ENCODE measurements at places on chromosomes 13 and 19. TPM values are rescaled to one million over a fixed set of nuclear protein-coding genes. Genes with fewer than 3 reads are reported as not detected.

Gene HPN
- total RNA-seq: 3.9 TPM

Gene FPR3
- total RNA-seq: 7.9 TPM

Gene AP1M2
- total RNA-seq: not detected

Gene FGF9
- total RNA-seq: 3.7 TPM

Gene NLRP4
- total RNA-seq: not detected

Gene ZNF726
- total RNA-seq: 0.41 TPM

Gene ZFP30
- 8.8 TPM for total RNA-seq

Gene CEACAM4
- 0.25 TPM for total RNA-seq

Gene FBXO27
- 20.9 TPM for total RNA-seq

Gene LILRB1
- total RNA-seq: 2.4 TPM

Gene ATP4A
- not detected for total RNA-seq

Gene IZUMO4
- total RNA-seq: 2.5 TPM

Gene KLF1
- not detected for total RNA-seq

Gene SPACA6
- total RNA-seq: 17.4 TPM

Gene MARK4
- 29.0 TPM for total RNA-seq

Gene ZNF681
- 1.3 TPM for total RNA-seq

Gene C3
- 537 TPM for total RNA-seq

Gene DIRAS1
- total RNA-seq: 170 TPM

Gene GARIN5A
- total RNA-seq: 1.9 TPM

Gene PVR
- 27.0 TPM for total RNA-seq

Gene IGSF23
- not detected for total RNA-seq

Gene FGF22
- 0.17 TPM for total RNA-seq

Gene CCNE1
- 3.1 TPM for total RNA-seq

Gene KBTBD6
- 15.6 TPM for total RNA-seq

Gene PSPN
- total RNA-seq: 1.1 TPM

Gene PDX1
- total RNA-seq: not detected

Gene ZNF536
- total RNA-seq: 2.5 TPM

Gene CFAP97D2
- total RNA-seq: not detected

Gene ADAMTSL5
- total RNA-seq: 13.6 TPM

Gene ZBTB32
- not detected for total RNA-seq

Gene TMEM238
- 0.47 TPM for total RNA-seq

Gene LHB
- total RNA-seq: not detected

Gene PEX11G
- total RNA-seq: 2.2 TPM

Gene PSG7
- total RNA-seq: not detected

Gene ACTN4
- total RNA-seq: 125 TPM

Gene SKA3
- 0.23 TPM for total RNA-seq

Gene GRIN2D
- 0.45 TPM for total RNA-seq

Gene KIR2DL4
- total RNA-seq: not detected

Gene ZNF345
- 2.1 TPM for total RNA-seq

Gene SELENOV
- not detected for total RNA-seq

Gene ZNF253
- 8.5 TPM for total RNA-seq

Gene ZNF728
- 6.9 TPM for total RNA-seq

Gene SIGLEC8
- not detected for total RNA-seq

Gene OR10H1
- not detected for total RNA-seq

Gene ZNF845
- total RNA-seq: 4.3 TPM

Gene DHDH
- total RNA-seq: not detected

Gene ANGPTL8
- 0.51 TPM for total RNA-seq
